ENCODE measurements at places on chromosomes 3 and 15. TPM values are rescaled to one million over a fixed set of nuclear protein-coding genes. Genes with fewer than 3 reads are reported as not detected.

HCLS1 gene
- 0.42 TPM for polyA plus RNA-seq

DNA sequence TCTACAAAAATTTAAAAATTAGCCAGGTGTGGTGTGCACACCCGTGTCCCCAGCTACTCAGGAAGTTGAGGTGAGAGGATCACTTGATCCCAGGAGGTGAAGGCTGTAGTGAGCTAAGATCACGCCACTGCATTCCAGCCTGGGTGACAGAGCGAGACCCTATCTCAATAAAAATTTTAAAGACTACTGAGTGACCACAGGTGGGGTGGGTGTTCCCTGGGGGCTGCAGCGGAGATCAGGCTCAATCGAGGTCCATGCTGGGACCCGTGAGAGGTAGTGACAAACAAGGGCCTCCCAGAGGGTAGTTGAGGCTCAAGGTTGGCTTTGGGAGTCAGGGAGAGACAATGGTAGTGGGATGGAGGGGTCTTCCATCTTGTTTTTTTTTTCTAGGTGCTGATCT lies 38.9 kb upstream of the LIMD1 start:
- DNase-seq = no peak
- H3K27ac ChIP-seq = no peak overlapping the region
- no peaks in the 10 kb centered on the region for H3K27me3 ChIP-seq

DNA sequence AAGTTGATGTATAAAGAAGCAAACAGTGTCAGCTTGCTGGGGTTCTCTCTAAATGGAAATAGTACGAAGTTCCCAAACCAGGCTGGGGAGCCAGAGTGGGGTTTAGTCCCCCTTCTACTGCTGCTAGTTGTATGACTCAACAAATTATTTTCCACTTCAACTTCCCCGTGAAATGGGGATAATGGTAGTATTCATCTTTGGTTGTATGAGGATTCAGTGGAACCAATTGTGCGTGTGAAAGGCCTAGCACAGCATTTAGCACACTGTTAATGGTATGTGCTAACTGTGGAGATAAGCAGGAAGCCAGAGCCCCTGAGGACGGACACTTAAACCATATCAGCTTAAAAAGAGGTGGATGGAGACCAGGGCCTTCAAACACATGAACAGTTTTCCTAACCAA lies 4.2 kb downstream of the SORD start:
- DNase-seq = no peak
- no peaks in the 10 kb centered on the region for H3K27me3 ChIP-seq
- peaks cover 10% of the 10 kb centered on the region for H3K4me1 ChIP-seq

DNA sequence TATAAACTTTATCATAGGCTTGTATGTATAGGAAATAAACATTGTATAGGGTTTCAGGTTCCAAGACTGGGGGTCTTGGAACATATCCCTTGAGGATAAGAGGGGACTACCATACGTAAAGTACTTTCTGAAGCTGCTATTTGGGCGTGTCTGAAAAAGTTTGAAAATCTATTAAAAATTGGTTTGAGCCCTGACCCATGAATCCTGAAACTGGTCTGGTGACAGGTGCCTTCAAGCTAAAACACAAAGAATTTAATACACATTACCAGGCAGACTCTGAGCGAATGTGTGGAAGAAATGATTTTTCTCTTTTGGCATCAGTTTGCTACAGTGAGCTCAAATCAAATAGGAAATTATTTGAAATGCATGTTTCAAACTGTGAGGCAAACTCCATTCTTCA lies 16.3 kb downstream of the TF start:
- peaks cover 6% of the 10 kb centered on the region for H3K4me1 ChIP-seq
- H3K4me3 ChIP-seq = no peak overlapping the region
- H3K27ac ChIP-seq = no peak overlapping the region
- DNase-seq = no peak

GRCh38 chr3:29440413-29441305 lies 159.8 kb downstream of the RBMS3 start:
- H3K36me3 ChIP-seq = no peaks in the 10 kb centered on the region
- DNase-seq = no peak
- no peaks in the 10 kb centered on the region for H3K27me3 ChIP-seq
- H3K4me1 ChIP-seq = peaks cover 3% of the 10 kb centered on the region
- no peak overlapping the region for H3K27ac ChIP-seq

OR5H6 gene
- not detected for polyA plus RNA-seq

DNA sequence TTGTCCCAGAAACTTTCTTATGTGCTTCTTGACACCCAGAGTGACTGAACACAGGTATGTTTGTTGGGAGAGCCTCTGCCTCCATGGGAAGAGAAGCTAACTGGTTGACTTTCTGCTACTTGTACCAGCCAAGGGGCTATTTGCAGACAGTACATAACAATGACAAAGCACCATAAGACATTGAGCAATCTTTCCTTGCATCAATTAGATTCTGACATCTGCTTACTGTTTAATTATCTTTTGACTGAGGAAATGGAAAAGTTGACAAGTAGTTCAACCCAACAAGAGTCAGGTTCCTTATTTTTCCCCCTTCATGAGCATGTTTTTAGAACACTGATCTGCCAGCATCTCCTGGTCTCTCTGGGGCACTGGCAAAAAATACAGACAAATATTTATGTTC lies 157.7 kb downstream of the RPLP1 start:
- no peak overlapping the region for H3K4me3 ChIP-seq
- H3K27me3 ChIP-seq = peaks cover 29% of the 10 kb centered on the region
- H3K27ac ChIP-seq = no peak overlapping the region
- H3K4me1 ChIP-seq = no peaks in the 10 kb centered on the region
